NCI-H1930 (cell line): ENCODE measurements at places on chromosomes 11 and 22.

- DNase-seq = no peak
Observed at GRCh38 chr11:76901144-76901543, 40.4 kb downstream of the ACER3 start.

DNA sequence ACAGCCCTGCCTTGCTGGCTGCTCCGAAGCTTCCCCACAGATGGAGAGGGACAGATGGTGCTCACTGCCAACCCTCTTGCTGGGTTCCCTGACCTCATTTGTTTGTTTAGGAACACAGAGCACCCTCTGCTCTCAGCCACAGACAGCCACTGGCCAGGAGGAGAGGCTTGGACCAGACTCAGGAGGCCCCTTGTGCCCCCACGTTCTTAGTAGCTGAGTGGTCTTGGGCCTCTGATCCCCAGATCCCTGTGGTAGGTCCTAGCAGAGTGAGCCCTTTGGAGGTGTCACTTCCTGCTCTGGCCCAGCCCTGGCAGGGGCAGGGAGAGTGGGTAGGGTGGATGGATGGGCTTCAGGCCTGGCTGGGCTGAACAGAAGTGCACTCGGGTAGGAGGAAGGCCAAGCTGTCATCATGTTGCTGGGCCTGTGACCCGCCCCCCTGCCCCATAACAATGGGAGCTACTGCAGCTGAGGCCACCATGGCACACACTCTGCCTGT, 84.0 kb downstream of the DHCR7 start:
- DNase-seq = no peak

GRCh38 chr11:35045236-35045820, 93.6 kb upstream of the CD44 start:
- no peak for DNase-seq

DNA sequence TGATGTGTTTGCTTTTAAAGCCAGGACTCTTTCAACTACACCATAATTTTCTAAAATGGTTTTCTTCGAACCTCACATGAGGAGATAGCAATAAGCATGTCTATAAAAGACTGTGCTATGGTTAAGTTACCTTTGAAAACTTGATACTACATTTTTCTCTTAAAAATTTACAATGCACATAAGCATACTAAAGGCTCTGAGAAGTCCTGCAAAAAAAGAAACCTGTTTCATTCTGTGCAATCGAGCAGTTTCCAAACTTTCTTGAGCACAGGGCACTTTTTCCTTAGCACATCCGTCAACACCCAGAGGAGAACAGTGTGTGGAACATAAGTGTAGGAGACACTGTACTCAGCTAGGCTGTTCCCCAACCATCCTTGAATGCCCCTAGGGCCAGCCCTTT, 144.1 kb upstream of the ARHGAP20 start:
- DNase-seq = no peak

DNA sequence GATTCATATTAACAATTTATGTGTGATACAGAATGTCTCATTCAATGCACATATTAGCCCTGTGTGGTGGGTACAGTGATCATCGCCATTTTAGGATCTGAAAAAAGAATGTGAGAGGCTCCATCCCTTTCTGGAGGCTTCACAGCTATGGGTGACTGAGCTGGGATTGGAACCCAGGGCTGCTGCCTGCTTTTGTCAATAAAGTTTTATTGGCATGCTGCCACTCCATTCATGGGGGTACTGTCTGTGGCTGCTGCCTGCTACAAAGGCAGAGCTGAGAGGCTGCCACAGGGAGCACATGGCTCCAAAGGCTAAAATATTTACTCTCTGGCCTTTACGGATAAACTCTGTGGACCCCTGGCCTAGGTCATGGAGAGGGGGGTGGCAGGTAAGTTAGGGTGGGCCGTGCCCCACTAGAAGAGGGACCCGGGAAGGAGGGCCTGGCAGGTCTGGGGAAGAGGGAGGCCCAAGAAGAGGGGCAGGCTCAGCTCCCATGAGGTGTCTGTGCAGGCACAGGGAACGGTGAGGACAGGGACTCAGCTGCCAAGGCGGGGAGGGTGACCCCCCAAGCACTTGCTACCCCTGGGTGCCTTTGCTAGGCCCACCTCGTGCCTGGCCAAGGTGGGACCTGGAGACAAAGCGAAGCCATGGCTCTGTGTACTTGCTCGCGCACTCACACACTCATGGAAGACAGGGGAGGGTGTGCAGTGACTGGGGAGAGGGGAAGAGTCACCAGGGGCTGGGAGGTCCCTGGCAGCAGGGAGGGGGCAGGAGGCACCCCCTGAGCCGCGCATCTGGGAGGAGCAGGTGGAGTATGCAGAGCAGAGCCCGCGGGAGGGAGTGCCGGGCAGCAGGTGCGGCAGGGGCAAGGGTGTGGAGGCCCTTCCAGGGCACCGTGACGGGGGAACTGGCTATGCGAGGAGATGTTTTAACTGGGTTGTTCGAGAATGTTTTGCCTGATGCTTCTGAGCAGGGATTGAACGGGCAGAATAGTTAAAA, 335.3 kb downstream of the CTTN start:
- DNase-seq = no peak

- no peak for DNase-seq
Observed at GRCh38 chr11:126464796-126465195, 109.3 kb downstream of the ST3GAL4 start.

- no peak for DNase-seq
Observed at GRCh38 chr11:102560555-102561011, 30.0 kb upstream of the MMP7 start.

GRCh38 chr11:33935461-33936456, 43.9 kb upstream of the LMO2 start:
- no peak for DNase-seq

DNA sequence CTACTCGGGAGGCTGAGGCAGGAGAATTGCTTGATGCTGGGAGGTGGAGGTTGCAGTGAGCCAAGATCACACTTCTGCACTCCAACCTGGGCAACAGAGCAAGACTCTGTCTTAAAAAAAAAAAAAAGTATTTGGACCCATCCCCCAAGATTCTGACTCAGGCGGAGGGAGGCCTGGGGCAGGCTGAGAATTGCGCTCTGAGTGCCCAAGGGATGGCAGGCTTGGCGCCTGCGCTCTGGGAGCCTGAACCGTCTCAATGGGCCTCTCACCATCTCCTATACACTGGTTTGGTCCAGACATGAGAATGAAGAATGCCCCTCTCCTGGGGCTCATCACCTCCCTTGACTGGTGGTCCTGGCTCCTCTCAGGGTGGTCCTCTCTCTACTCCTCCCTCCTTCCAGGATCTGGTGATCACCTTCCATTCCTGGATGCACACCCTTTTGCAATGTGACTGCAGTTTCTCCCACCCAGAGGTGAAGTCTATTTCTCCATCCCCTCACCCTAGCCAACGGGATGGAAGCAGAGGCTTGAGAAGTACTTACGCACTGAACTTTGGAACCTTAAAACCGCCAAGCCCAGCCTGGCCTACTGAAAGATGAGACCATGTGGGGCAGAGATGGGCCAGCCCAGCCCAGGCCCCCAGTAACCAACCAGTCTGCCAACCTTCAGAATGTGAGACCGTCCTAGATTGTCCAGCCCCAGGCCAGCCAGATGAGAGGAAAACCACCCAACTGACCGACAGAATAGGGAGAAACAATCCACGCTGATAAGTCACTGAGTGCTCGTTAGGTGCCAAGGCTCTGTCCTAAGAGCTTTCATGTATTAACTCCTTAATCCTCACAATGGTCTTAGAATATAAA, 4.9 kb downstream of the POLR3H start:
- DNase-seq = no peak

DNA sequence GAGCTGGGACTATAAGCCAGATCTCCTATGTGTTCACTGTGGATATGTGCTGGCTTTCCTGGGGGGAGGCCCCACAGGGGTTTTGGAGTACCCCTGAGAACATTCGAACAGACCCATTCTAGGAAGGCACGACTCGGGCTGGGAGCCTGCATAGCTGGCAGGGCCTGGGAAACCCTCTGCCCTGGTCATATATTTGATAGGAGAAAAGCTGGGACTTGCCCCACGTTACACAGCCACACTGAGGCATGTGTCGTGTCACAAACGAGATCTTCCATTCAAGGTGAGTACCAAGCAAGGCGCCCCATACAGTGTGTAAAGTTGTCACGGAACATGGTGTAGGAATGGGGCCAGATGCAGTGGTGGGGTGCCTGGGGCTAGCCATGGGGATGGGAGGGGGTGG, 11.2 kb downstream of the MYO7A start:
- DNase-seq = no peak

DNA sequence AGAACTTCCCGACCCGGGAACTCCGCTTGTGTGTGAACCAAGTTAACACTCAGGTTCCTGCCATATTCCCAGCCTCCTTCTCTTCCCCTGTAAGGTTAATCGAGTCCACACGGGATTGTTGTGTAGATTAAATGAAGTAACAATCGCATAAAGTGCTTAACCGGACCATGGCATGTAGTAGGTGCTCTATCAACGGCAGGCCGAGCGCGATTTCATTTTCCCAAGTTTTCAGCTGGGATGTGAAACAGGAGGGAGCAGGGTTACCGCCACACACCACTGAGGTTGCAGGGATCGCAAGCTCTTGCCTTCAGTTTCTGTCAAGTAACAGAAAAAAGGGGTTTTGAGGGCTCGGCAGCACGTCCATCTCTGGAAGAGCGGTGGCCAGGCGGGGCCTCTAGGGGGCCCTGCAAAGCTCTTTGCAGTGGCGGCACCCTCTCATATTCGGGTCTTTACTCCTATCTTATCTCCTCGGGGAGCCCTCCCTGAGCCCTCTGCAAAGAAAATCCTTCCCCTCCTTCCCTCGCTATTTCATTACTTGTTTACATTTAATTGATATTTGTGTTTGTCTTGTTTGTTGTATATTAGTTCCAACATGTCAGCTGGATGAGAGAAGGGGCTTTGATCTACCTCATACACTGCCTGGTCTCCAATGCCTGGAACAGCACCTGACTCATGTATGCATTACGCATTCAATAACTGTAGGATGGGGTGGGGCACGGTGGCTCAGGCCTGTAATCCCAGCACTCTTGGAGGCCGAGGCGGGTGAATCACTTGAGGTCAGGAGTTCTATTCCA, 816 bp upstream of the PLEKHA7 start:
- DNase-seq = peak; percentile 61

GRCh38 chr11:78660471-78660870, 85.8 kb upstream of the NARS2 start:
- DNase-seq = no peak

DNA sequence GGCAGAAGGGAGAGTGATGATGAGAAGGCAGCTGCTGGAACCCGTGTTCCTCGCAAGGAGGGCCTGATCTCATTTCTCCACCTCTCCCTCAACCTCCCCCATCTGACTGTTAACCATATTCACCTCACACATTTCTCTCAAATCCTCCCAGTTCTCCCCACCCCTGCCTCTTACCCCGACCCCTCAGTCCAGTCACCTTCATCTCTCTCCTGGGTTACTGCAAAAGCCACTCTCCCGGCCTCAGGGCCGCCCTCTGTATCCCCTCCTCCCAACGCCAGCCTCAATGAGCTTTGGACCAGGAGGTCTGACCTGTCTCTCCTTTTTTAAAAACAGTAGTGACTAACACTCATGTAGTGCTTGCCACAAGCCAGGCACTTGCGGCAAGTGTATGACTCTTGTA, 29.5 kb upstream of the LMO1 start:
- no peak for DNase-seq

GRCh38 chr11:77111277-77111676, 8.6 kb downstream of the OMP start:
- no peak for DNase-seq

GRCh38 chr11:16611926-16612565, 126.4 kb upstream of the C11orf58 start:
- DNase-seq = no peak

- DNase-seq = no peak
Observed at GRCh38 chr11:61011229-61011870, 39.9 kb downstream of the CD6 start.

DNA sequence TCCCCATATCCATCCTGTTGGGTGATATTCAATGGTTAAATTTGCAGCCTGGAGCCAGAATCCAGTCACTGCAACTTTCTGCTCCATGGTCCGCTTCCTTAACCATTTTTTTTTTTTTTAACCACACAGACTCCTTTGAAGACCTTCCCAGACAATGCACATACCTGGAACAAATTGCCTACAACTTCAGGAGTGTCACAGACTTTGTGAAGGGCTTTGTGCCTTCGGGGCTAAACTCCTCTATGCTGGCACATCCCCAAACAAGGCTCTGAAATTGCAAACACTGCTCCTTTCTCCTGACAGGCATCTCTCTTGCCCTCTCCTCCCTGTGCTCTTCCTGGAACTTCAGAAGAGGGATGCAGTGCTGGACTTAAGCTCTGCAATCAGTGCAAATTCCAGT, 40.6 kb downstream of the TENM4 start:
- no peak for DNase-seq

DNA sequence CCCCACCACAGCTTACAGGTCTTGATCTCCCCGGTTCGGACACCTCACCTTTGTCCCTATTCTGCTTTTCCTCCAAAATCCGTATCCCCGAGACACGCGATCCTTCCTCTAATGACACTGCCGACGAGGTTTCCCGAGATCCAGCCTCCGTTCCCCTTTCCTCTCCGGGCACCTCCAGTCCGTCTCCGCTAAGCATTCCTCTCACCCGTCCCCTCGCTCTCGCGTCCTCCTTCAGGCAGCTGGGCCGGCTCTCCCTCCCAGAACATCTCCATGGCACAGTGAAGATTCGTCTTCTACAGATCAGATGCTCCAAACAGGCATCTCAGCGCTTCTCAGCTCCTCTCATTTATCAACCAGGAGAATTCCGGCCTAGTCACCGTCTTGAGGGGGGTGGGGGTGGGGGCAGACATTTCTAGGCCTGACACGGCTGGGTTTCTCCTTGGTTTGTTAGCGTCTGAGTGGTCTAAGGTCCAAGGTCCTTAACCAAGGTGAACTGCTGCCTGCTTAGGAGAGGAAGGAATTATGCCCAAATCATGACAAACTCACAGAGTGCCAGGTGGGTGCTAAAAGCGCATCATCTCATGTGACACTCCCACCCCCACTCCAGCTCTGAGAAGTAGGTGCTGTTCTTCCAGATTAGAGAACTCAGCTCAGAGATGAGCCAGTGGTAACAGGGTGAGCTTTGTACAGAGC, at the start of gene SPTBN2:
Gene SPTBN2 (minus strand): TSS at position 524 of the 693 bp plus-strand sequence. CDS start 7,976 bp downstream, outside the sequence.
- DNase-seq = no peak

GRCh38 chr11:130601141-130601540, 152.7 kb downstream of the ADAMTS15 start:
- DNase-seq = no peak

GRCh38 chr22:33757802-33758483, 162.3 kb downstream of the LARGE1 start:
- DNase-seq = peak; percentile 18

DNA sequence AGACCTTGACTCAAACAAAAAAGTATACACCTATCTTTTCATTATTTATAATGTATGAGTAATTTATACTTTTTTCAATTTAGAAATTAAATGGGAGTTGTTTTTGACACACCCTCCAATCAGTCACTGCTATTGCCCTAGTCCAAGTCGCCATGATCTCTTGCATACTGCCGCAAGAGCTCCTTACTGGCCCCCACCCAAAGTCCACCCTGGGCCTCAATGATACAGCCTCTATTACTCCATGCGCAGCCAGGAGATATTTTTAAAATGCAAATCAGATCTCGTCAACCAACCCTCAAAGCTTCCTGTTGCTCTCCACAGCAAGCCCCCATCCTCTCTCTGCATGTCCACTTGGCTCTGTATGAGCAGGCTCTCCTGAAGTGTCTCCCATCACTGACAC, 12.8 kb upstream of the LMO1 start:
- no peak for DNase-seq

- peak; percentile 31 for DNase-seq
Observed at GRCh38 chr11:64233913-64234586, at the start of gene VEGFB. TSS of gene VEGFB (plus strand) at chr11:64234584. CDS start at chr11:64234834, 250 bp downstream.
